ENCODE measurements at places on chromosomes 11 and 22.

GRCh38 chr11:131912134-131912533, 541.7 kb downstream of the NTM start:
- no peak for DNase-seq

DNA sequence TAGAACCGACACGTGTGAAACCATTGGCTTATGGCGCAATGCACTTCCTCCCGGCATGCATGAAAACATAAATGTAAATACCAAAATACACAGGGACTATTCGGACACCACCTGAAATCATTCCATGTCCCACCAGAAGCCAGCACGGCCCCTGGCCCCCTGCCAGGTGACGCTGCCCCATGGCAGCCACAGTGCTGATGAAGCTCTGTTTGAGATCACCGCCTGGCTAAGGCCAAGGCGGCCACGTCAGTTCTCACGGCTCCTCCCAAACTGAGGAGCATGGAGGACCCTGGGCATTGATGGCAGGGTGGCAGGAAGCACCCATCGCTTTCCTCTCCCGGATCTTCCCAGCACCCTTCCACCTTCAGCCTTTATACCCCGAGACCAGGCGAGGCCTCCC, 89.5 kb downstream of the CDKN1C start:
- DNase-seq = no peak

- DNase-seq = no peak
Measured at GRCh38 chr11:33027846-33028536, 11.4 kb upstream of the TCP11L1 start.

DNA sequence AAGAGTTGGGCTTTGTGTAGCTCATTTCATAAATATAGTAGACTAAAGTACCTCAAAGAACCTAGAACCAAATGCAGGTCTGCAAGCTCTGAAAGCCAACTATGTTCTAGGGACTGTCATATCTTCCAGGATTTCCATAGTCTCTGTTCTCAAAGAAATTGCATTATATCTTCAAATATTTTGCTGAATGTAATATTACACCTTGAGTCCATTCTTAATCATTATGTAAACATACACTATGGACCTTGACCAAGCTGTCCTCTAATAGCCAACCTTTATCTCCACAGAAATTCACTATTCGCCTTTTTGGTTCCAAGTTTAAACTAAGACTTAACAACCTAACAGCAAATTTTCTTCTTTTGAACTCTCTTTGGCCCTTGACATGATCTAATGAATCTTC, 678.7 kb upstream of the ARHGAP42 start:
- no peak for DNase-seq

- DNase-seq = no peak
Measured at GRCh38 chr11:67524480-67524808, 1.2 kb upstream of the CABP2 start.

GRCh38 chr22:19876941-19877625, 22.4 kb upstream of the GNB1L start:
- no peak for DNase-seq

DNA sequence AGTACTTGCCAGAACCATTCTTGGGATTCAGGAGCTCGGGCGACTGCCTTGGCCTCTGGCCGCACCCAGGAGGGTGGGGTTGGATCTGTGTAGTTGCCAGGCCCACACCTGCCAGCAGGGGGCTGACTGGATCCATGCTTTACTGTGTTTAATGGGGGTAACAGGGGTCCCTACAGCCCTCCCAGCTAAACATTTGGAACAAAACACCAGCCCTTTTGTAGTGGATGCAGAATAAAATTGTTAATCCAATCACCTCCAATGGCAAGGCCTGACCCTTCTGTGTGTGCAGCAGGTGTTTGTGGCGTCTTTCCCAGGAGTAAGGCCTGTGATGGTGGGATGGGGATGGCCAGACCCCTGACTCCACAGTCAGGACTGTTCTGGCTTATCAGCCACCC, 22.5 kb downstream of the SUN2 start:
- DNase-seq = no peak

DNA sequence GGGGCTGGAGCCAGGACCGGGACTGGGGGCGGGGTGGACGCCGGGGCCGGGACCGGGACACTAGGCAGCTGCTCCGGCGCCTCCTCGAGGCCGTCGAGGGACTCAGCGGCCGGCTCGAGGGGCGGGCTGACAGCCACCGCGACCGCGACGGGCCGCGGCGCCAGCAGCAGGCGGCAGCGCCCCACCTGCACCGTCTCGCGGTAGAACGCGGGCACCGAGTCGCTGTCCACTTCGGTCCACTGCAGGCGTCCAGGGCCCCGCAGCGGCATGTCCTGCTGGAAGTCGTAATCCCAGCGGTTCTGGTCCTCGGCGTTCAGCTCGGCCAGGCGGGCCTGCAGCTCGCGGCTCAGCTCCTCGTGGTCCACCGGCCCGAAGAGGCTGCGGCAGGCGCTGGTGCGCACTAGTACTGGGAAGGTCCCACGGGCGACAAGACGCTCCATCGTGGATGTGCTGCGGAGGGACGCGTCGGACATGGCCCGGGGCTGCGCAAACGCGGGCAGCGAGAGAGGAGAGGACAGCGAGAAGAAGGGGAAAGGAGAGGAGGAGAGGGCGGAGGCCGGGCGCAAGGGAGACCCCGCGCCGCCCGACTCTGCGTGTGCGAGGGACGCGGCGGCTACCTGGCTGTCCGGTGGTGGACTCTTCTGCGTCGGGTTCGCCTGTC, 428 bp downstream of the CDKN1C start:
- DNase-seq = no peak

Data from renal cortical epithelial cell (primary cell).